ENCODE measurements at places on chromosomes 3 and 15. TPM values are rescaled to one million over a fixed set of nuclear protein-coding genes. Genes with fewer than 3 reads are reported as not detected.

The ADAMTS7 gene
- total RNA-seq: 1.1 TPM

GRCh38 chr3:40623567-40623966, 98.8 kb downstream of the ZNF621 start:
- no peak for DNase-seq

- DNase-seq: no peak
These were observed 37.9 kb downstream of the GASK1A start for GRCh38 chr3:43017004-43017403.

- no peak for DNase-seq
These were observed 46.8 kb downstream of the ITGA11 start for GRCh38 chr15:68385240-68385561.

- DNase-seq: no peak
These were observed 72.1 kb upstream of the FNDC3B start for GRCh38 chr3:171967137-171967783.

The PLA2G4F gene
- total RNA-seq: not detected

GRCh38 chr3:24111711-24112110, 166.6 kb downstream of the NR1D2 start:
- no peak for DNase-seq

- no peak for DNase-seq
These were observed 401 bp downstream of the ZSCAN29 start for GRCh38 chr15:43370310-43370974.

The PXYLP1 gene
- total RNA-seq: 40.3 TPM

- no peak for DNase-seq
These were observed 33.1 kb downstream of the DZIP1L start for GRCh38 chr3:138082085-138082991.

- no peak for DNase-seq
These were observed 160.1 kb upstream of the ATP10A start for GRCh38 chr15:26023231-26023630.

DNA sequence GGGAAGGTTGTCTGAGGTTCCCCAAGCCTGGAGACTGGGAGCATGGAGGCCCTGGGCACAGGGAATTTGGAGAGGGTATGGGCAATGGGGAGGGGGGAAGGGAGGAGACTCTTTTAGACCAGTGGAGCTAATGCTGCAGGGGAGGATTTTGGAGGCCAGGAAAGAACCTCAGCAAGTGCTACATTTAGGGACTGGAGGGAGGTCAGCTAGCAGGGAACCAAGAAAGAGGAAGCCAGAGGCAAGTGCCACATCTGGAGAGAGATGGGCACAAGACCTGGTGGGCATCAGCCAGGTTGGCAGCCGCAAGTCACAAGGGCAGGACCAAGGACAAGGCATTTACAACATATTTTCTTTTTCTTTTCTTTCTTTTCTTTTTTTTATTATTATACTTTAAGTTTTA, 20.7 kb downstream of the PLEKHO2 start:
- DNase-seq: no peak

The FBXO40 gene
- not detected for total RNA-seq

DNA sequence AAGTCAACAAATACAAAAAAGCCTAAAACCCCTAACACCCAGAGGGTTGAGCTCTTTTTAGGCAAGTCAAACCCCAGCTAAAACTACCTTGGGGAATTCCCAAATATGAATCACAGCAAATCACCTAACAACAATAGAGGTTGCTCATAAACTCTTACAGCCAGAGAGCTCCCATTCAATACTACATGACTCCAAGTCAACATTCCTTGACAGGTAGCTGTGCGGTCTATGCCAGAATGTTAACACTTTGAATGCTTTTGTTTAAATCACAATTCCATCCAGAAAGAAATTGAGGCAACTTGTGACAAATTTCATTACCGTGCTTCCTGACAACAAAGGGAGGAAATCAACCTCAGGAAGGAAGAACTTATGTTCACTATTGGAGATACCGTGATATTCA, 7.5 kb upstream of the UACA start:
- no peak for DNase-seq

GRCh38 chr3:33958661-33959060, 160.2 kb downstream of the PDCD6IP start:
- DNase-seq: no peak

- no peak for DNase-seq
These were observed 74.3 kb downstream of the GHSR start for GRCh38 chr3:172373912-172374311.

GRCh38 chr3:119346076-119346496, 51.9 kb downstream of the ARHGAP31 start:
- no peak for DNase-seq

The TNFAIP8L3 gene
- total RNA-seq: not detected

- no peak for DNase-seq
These were observed 460.1 kb downstream of the SHQ1 start for GRCh38 chr3:72388117-72388516.

DNA sequence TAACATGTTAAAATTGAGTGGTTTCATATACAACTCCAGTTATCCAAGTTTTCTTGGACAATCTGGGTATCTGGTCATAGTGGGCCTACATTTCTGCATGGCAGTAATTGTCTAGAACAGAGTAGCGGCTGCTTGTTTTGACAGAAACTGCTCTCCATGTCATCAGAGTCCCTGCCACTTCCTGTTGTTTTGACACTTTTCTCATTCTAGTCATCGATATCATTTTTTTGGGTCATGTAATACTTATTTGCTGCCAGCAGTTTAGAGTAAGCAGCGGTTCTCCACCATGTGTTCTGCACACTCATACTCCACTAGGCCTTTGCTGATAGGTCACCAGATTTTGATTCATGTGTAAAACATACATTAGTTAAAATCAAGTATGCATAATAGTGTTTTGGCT, 81.5 kb downstream of the SLC25A26 start:
- no peak for DNase-seq

GRCh38 chr3:123658118-123658851, 73.4 kb upstream of the HACD2 start:
- no peak for DNase-seq

The BLM gene
- total RNA-seq: 6.3 TPM

- DNase-seq: no peak
These were observed 11.6 kb upstream of the MUC4 start for GRCh38 chr3:195823280-195823679.

The POLQ gene
- 0.62 TPM for total RNA-seq

The B3GNT5 gene
- 3.1 TPM for total RNA-seq

GRCh38 chr15:80660119-80660518, 35.0 kb upstream of the ABHD17C start:
- DNase-seq: no peak

- DNase-seq: no peak
These were observed 66.6 kb downstream of the PDZRN3 start for GRCh38 chr3:73557986-73558726.

The GOLGA6B gene
- not detected for total RNA-seq

The GRAMD2A gene
- not detected for total RNA-seq

- no peak for DNase-seq
These were observed 11.4 kb upstream of the SPTBN5 start for GRCh38 chr15:41905036-41905793.

GRCh38 chr3:21345382-21345976, 405.5 kb downstream of the ZNF385D start:
- no peak for DNase-seq

The STRIT1 gene
- not detected for total RNA-seq

GRCh38 chr3:65647369-65647768, 391.3 kb downstream of the MAGI1 start:
- DNase-seq: no peak

DNA sequence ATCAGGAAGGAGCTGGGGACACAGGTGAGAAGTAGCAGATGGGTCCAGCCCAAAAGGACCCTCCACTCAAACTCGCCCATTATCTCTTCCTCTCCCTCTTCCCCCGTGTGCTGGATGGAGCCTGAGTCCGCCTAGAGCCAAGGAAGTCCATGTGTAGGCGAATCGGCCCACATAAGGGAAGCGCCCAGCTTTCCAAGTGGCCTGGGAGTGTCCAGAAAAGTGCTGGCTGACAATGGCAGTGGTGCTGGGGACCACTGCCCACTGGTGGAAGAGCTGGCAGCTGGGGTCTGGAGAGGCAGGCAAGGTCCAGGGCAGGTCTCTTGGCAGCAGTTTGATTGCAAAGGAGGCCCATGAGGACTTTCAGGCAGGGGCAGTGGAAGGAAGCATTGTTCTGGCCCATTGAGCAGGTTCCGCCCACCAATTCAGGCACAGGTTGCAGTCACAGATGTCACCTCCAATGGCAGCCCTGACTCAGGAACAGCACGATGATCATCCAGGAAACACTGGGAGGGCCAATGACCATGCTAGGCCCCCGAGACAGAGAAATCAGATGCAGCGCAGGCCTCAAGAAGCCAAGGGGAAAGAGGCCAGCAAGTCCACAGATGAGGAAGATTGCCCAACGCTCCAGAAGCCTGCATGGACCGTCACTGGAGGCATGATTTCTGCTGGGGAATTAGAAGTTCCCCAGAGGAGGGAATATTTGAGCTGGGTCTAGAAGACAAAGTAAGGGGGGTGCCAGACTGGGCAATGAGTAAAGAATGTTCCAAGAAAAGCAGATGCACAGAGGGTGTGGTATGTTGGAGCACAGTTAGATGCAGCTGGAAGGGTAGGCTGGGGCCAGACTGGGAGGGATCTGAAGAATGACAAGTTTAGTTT, 3.0 kb downstream of the MFGE8 start:
- DNase-seq: no peak

DNA sequence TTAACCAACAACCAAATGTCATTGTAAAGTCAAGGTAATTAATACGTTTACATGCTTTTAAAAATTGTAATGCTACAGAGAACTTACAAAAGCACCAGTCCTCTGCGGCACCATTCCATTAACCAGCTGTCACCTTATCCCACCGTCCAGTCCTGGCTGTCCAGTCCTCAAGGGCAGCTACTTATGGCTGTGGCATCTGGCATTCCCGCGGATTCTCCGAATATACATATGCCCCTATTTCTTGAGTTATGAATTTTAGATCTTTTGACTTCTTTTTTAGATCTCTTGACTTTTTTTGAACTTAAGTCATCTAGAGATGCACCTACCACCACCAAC, 382 bp upstream of the POMGNT2 start:
- no peak for DNase-seq
